GM23338 (cell line): ENCODE measurements at places on chromosomes 13 and 19.

- DNase-seq = peak; percentile 86
These were observed at the start of gene FXYD5 for GRCh38 chr19:35154525-35155406. FXYD5 (plus strand) TSS chr19:35154735; CDS start chr19:35155551, 816 bp downstream.

DNA sequence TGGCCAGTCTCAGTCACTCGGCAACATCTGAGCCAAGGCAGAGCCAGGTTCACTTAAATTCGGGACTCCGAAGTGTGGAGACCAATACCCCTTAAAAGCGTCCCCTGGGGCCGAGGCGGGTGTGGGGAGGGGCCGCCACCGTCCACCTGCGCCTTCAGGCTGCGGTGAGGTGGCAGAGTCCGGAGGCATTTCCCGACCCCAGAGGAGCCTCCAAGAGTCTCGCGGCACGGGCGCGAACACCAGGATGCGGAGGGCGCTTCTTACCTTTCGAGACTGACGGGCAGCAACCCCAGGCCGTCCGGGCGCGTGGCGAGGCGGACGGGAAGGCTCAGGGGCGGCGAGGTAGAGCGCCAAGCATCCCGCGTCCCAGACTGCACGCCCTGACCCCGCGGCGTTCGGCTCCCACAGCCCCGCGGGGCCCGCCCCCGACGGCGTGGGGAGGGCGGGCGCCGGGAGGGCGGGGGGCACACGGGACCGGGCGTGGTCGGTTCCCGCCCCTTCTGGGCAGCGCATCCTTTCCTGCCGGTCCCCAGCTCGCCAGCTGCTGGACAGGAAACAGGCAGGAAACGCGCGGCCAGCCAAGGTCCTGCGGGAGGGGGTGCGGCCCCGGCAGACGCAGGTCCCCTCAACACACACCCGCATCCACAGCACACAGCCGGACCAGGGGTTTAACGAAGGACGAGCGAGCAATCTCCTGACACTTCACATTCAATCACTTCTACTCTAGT is at the start of gene THSD1:
Gene THSD1, minus strand, starts transcription at position 406 of the 728 bp plus-strand sequence. CDS start 3,572 bp downstream, outside the sequence.
- peak; percentile 71 for DNase-seq

DNA sequence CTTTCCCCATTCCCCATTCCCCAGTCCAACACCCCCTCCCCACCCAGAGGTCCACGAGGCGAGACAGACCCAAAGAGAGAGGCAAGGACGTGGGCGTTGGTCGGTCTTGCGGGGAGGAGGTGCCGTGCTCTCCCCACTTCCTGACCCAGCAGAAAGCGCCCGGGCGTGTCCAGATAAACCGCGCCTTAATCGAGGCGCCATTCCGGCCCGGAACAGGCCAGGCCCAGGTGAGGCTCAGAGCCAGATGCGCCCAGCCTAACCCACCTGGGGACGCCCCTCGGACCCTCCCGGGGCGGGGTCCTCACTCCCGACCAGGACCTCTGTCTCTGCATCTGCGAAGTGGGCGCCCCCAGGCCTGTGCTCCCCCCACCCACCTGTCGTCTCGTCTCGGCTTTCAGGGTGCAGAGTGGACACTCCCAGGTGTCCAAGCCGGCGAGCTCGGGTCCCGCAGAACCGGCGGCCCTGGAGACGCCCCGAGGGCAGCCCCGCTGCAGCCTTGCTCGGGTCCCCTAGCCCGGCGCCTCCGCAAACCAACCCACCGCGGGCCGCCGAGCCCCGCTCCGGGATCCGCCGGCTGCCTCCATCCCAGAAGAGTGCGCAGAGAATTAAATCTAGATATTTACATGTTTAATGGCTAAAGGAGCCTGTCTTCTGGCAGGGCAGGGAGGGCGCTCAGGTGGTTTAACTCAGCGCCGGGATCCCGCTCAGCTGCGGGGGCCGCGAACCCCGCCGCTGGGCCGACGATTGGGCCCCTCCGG is 5.0 kb upstream of the ONECUT3 start:
- peak; percentile 74 for DNase-seq

- no peak for DNase-seq
These were observed 88.7 kb downstream of the EDNRB start for GRCh38 chr13:77829963-77830362.

DNA sequence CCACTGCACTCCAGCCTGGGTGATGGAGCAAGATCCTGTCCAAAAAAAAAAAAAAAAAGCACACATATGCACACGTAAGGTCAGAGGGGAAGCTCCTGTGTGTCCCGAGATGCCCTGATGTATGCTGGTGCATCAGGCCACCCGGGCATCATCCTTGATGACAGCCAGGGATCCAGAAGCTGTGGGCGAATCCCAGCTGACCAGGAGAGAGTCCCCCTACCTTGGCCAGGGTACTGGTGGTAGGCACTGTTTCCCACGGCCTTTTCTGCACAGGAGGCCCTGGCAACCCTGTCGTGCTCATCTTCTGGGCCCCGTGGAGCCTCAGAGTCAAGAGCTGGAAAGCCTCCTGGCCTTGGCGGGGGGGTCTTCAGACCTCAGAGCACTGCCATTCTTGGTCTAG is 14.0 kb downstream of the MYDGF start:
- no peak for DNase-seq

DNA sequence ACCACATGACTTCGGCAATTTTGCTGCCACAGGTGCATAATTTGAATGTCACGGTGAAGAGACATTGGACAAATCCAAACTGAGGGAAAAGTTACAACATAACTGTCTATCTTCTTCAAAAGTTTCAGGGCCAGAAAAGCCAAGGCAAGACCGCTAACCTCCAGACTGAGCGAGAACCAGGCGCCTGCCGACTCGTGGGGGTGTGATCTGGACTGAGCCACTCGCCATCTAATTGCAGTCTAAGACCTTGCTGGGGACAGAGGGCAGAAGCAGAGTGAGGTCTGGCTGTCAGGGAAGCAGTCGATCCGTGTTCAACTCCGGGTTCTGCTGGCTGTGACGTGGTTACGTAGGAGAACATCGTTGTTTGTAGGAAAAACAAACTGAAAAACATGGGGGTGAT is 88.6 kb downstream of the SPACA7 start:
- DNase-seq = no peak

- peak; percentile 80 for DNase-seq
These were observed at the start of gene MAST1 for GRCh38 chr19:12838182-12838885. MAST1 (plus strand) TSS chr19:12838515; CDS start chr19:12838573, 58 bp downstream.

GRCh38 chr13:23963184-23963931 is 66.1 kb upstream of the C1QTNF9B start:
- no peak for DNase-seq

GRCh38 chr19:4649392-4650047 is 10.2 kb downstream of the TNFAIP8L1 start:
- no peak for DNase-seq

DNA sequence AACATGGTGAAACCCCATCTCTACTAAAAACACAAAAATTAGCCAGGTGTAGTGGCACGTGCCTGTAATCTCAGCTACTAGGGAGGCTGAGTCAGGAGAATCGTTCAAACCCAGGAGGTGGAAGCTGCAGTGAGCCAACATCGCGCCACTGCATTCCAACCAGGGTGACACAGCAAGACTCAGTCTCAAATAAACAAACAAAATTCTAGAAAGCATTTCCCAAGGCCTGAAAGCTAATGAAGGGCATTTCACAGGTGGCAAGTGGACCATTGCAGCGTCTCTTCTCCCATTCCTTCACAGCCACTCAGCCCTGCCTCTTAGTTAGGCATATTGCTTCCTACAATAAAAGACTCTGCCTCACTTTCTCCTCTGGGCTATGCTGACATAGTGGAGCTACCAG is 13.5 kb upstream of the RXFP2 start:
- no peak for DNase-seq
